Tibial nerve (tissue), 4 donors: ENCODE measurements at places on chromosomes 2 and 18. TPM values are rescaled to one million over a fixed set of nuclear protein-coding genes. Genes with fewer than 3 reads are reported as not detected.

- no peaks in the 10 kb centered on the region for H3K27me3 ChIP-seq
- peak overlapping the region; percentile 71 for H3K27ac ChIP-seq
- H3K36me3 ChIP-seq, result no peaks in the 10 kb centered on the region
- H3K4me1 ChIP-seq, result no peaks in the 10 kb centered on the region
- peak overlapping the region; percentile 33 for H3K4me3 ChIP-seq
- no peak for DNase-seq
Observed at GRCh38 chr2:144452169-144452988, 67.5 kb downstream of the ZEB2 start.

GRCh38 chr2:100105678-100106054 lies 36.7 kb downstream of the AFF3 start:
- no peaks in the 10 kb centered on the region for H3K27me3 ChIP-seq
- H3K36me3 ChIP-seq, result no peaks in the 10 kb centered on the region
- H3K27ac ChIP-seq, result peak overlapping the region; percentile 72
- no peak for DNase-seq

GRCh38 chr2:195434346-195434745 lies 222.7 kb upstream of the SLC39A10 start:
- H3K4me3 ChIP-seq, result no peak overlapping the region
- no peak for DNase-seq
- H3K36me3 ChIP-seq, result no peaks in the 10 kb centered on the region
- H3K27ac ChIP-seq, result no peak overlapping the region
- H3K27me3 ChIP-seq, result no peaks in the 10 kb centered on the region

- no peak overlapping the region for H3K27ac ChIP-seq
- DNase-seq, result no peak
- H3K4me3 ChIP-seq, result no peak overlapping the region
- no peaks in the 10 kb centered on the region for H3K36me3 ChIP-seq
- no peaks in the 10 kb centered on the region for H3K27me3 ChIP-seq
Observed at GRCh38 chr2:168712053-168712452, 90.4 kb upstream of the NOSTRIN start.

CCDC150 gene
- 3.0 TPM for total RNA-seq

GRCh38 chr2:227082286-227082685 lies 81.7 kb downstream of the COL4A4 start:
- no peak for DNase-seq
- H3K36me3 ChIP-seq, result no peaks in the 10 kb centered on the region
- H3K27ac ChIP-seq, result no peak overlapping the region
- H3K4me3 ChIP-seq, result no peak overlapping the region
- H3K4me1 ChIP-seq, result no peaks in the 10 kb centered on the region

IL1F10 gene
- total RNA-seq, result not detected

APOB gene
- total RNA-seq, result 3.7 TPM

ZNF519 gene
- total RNA-seq, result 9.0 TPM

- no peak overlapping the region for H3K27ac ChIP-seq
- H3K36me3 ChIP-seq, result no peaks in the 10 kb centered on the region
- no peaks in the 10 kb centered on the region for H3K4me1 ChIP-seq
- H3K27me3 ChIP-seq, result peaks cover 8% of the 10 kb centered on the region
- no peak for DNase-seq
- H3K4me3 ChIP-seq, result no peak overlapping the region
Observed at GRCh38 chr2:216355711-216356110, 16.6 kb downstream of the MARCHF4 start.

GRCh38 chr18:57073501-57074187 lies 73.2 kb upstream of the BOD1L2 start:
- no peak for DNase-seq
- H3K36me3 ChIP-seq, result no peaks in the 10 kb centered on the region
- no peaks in the 10 kb centered on the region for H3K4me1 ChIP-seq
- no peak overlapping the region for H3K27ac ChIP-seq

DNA sequence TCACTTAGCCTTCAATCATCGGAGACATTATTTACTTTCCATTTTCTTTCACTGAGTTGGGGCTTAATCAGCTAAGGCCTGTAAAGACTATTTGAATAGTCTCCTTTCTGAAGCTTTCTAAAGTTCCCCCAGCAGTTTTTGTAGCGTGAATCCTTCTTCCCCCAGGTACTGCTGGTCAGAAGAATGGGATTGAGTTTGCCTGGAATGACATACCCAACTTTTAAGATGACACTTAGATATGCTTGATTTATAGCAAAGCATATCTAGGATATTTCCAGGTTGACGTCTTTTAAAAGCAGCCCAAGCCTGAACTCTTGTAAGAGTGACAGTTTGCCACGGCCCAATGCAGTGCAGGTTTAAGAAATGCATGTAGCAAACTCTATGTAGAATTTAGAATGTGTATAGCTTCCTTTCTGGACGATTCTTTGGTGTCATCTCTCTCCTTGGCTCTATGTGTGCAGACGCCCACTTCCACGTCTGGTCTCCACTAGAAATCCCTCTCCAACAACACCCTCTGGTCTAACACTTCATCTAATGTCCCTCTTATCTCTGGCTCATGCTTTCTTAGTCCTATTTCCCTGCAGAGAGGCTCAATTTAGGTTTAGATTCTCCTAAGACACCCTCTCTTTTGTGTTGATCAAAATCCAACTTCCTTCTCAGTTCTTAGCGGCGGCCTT lies 175.0 kb upstream of the CYRIA start:
- no peaks in the 10 kb centered on the region for H3K4me1 ChIP-seq
- no peak for DNase-seq
- no peak overlapping the region for H3K4me3 ChIP-seq
- no peaks in the 10 kb centered on the region for H3K36me3 ChIP-seq
- H3K27ac ChIP-seq, result no peak overlapping the region

- H3K4me3 ChIP-seq, result no peak overlapping the region
- no peak for DNase-seq
- no peaks in the 10 kb centered on the region for H3K4me1 ChIP-seq
Observed at GRCh38 chr18:57446322-57446721, 11.1 kb downstream of the ONECUT2 start.

- H3K4me3 ChIP-seq, result no peak overlapping the region
- no peaks in the 10 kb centered on the region for H3K36me3 ChIP-seq
- peaks cover 11% of the 10 kb centered on the region for H3K4me1 ChIP-seq
- H3K27me3 ChIP-seq, result no peaks in the 10 kb centered on the region
- no peak for DNase-seq
- H3K27ac ChIP-seq, result no peak overlapping the region
Observed at GRCh38 chr2:191557841-191558240, 120.1 kb upstream of the NABP1 start.

DNA sequence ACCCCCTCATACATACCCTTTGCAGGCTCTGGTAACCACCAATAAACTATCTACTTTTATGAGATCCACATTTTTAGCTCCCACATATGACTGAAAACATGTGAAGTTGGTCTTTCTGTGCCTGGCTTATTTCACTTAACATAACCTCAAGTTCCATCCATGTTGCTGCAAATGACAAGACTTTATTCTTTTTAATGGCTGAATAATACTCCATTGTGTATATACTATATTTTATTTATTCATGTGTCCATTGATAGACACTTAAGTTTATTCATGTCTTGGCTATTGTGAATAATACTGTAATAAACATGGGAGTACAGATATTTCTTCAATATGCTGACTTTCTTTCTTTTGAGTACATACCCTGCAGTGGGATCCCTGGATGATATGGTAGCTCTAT lies 45.9 kb downstream of the SCN7A start:
- H3K36me3 ChIP-seq, result no peaks in the 10 kb centered on the region
- DNase-seq, result no peak
- no peak overlapping the region for H3K4me3 ChIP-seq
- H3K4me1 ChIP-seq, result no peaks in the 10 kb centered on the region
- no peak overlapping the region for H3K27ac ChIP-seq

DNA sequence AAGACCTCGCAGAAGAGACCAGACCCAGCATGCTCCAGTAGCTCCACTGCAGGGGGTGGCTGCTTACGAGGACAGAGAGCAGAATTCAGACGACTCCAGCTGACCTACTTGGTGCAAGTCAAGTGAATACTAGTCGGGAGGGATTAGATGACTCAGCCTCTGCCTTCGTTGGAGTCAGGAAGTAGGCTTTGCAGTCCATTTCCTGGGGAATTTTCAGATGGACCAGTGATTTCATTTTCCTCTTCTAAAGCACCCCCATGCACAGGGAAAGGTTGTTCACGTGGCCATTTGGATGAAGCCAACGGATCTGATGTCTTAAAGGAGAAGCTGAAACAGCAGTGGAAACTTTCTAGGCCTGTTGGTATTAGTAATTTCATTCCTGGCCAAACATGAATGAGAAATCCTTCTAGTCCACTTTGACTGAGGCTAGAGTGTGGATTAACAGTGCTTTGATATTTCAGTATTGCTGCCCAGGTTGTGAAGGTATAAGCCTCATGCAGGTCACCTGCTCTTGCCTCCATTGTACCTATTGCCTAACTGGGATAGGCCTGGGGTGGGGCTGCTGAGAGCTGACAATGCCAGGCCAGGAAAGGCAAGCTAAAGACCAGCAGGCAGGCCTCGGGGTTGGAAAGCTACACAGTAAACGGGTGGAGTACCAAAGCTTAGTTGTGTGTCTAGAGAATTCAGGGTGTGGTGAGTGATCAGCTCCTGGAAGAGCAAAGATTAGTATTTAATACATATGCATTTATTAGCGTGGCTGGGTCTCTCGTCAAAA lies 117.6 kb upstream of the FOSL2 start:
- H3K36me3 ChIP-seq, result no peaks in the 10 kb centered on the region
- DNase-seq, result no peak
- H3K27ac ChIP-seq, result no peak overlapping the region
- H3K4me3 ChIP-seq, result no peak overlapping the region
- H3K4me1 ChIP-seq, result no peaks in the 10 kb centered on the region
- H3K27me3 ChIP-seq, result no peaks in the 10 kb centered on the region

DNA sequence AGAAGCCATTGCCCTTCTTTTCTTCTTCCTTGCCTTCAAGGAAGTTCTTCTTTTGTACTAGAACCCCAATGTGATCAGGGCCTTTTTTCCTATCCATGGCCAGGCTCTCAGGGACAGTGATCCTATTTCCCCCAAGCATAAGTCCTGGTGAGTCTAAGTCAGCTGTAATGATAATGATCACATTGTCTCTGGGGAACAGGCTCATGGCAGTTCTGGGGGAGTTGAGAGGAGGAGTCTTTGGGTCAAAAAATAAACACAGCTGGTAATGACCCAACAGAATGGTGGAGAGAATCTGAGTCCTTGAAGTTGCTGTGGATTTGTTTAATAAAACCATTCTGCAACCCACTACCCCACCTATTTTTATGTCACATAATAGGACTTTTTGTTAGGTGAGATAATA lies 96.6 kb downstream of the SOCS6 start:
- no peaks in the 10 kb centered on the region for H3K4me1 ChIP-seq
- H3K27me3 ChIP-seq, result no peaks in the 10 kb centered on the region
- no peak for DNase-seq
- no peak overlapping the region for H3K4me3 ChIP-seq
- no peaks in the 10 kb centered on the region for H3K36me3 ChIP-seq

DNA sequence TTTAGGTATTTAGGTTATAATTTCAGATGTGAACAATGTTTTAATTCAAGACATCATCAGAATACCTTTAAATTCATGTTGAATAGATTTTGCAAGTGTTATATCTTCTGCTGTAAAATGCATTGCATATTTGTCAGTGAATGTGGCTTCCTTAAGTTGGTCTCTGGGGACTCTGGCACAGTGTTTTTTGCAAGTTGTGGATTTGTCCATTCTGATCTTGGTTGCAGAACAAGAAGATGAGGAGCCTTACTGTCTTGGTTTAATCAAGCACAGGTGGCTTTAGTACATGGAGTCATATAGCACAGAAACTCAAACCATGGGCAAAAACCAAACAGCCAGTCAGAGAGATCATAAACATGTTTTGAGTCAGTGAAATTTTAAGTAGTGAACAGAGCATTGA lies 135.7 kb downstream of the ARHGAP28 start:
- no peak for DNase-seq
- no peaks in the 10 kb centered on the region for H3K27me3 ChIP-seq
- no peak overlapping the region for H3K27ac ChIP-seq
- no peak overlapping the region for H3K4me3 ChIP-seq
- no peaks in the 10 kb centered on the region for H3K4me1 ChIP-seq

DNA sequence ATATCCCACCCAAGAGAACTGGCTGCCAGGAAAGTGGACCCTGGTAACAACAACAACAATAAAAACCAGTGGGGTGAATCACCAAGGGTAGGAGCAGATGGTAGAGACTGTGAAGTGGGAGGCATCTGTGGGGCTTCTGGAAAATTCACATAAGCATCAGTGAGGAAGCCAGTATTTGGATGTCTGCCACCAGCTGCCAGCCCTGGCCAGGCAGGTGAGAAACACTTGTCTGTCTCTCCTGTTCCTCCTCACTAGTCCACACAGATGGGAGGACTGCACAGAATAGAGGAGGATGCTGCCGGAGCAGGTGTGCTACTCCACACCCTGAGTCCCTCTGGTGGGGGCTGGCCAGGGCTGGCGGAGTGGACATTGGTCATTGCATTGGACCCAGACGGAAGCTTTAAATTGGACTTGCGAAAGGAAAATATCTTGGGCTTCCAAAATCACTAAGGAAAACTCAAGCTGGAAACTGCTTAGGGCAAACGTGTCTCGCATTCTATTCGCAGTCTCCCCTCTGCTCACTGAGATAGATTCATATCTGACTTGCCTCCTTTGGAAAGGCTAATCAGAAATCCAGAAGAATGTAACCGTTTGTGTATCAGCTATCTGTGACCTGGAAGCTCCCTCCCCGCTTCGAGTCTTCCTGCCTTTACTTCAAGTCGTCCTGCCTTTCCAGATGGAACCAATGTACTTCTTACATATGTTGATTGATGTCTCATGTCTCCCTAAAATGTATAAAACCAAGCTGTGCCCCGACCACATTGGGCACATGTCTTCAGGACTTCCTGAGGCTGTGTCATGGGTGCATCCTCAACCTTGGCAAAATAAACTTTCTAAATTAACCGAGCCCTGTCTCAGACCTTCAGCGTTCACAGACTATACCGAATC lies 69.1 kb downstream of the NAB1 start:
- H3K27ac ChIP-seq, result no peak overlapping the region
- peaks cover 3% of the 10 kb centered on the region for H3K4me1 ChIP-seq
- H3K27me3 ChIP-seq, result no peaks in the 10 kb centered on the region
- H3K36me3 ChIP-seq, result no peaks in the 10 kb centered on the region
- no peak for DNase-seq

GRCh38 chr2:202049840-202050239 lies 16.2 kb downstream of the FZD7 start:
- no peaks in the 10 kb centered on the region for H3K27me3 ChIP-seq
- DNase-seq, result no peak
- H3K4me1 ChIP-seq, result no peaks in the 10 kb centered on the region
- H3K4me3 ChIP-seq, result no peak overlapping the region
- no peaks in the 10 kb centered on the region for H3K36me3 ChIP-seq
- H3K27ac ChIP-seq, result no peak overlapping the region

DNA sequence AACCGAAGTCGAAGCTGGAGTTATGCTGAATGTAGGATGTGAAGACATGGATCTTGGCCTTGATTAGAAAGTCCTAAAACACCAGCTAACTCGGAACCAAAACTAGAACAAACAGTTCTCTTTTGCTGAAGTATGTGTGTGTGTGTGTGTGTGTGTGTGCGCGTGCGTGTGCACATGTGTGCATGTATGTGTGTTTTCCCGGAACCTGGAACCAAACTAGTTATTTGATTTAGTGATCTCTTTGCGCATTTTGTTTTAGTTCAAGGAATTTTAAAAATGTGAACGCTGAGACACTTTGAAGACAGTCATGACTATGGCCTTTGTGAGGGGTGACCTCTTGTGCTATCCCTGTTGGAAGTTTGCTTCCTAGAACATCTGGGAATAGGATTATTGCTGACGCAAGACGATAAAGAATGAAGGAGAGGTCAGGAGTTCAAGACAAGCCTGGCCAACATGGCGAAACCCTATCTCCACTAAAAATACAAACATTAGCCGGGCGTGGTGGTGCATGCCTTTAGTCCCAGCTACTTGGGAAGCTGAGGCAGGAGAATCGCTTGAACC lies 23.8 kb downstream of the FHL2 start:
- no peaks in the 10 kb centered on the region for H3K36me3 ChIP-seq
- no peaks in the 10 kb centered on the region for H3K27me3 ChIP-seq
- no peak overlapping the region for H3K4me3 ChIP-seq
- DNase-seq, result no peak
- H3K4me1 ChIP-seq, result no peaks in the 10 kb centered on the region
- peak overlapping the region; percentile 86 for H3K27ac ChIP-seq
